Activated CD4-positive, alpha-beta T cell treated with anti-CD3 and anti-CD28 coated beads, Interleukin-2, Interleukin-6, amounts not matched to agents 100 ng/mL and 50 ng/mL, durations not matched to agents 16 hours and 8 hours (primary cell): ENCODE measurements at places on chromosomes 11 and 22.
A peak's percentile ranks its signal among the peaks of the same experiment; 100 is the strongest.

DNA sequence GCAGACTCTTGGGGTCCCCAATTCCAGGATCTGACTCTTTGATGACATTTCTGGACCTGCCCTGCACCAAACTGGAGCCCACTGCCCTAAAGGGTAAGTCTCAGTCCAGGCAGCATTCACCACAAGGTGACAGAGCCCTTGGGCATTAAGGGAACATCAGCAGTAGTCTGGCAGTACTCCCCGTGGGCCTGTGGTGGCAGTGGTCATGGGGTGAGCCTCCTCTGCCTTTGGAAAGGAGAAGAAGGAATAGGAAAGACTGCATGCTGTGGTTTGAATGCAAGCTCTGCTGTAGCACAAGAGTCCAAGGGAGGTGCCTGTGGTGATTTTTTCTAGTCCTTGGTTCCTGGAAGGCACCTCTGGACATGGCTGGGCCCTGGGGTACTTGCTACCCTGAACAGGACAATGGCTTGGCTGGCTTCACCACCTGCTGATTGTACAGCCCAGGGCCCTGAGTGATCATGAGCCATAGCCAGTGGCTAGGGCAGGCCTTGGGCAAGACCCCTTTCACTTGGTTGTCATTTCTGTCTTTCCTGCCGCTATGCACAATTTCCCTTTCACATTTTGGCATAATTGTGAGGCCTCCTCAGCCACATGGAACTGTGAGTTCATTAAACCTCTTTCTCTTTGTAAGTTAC, 160.7 kb upstream of the GRIA4 start:
- no peak for DNase-seq

DNA sequence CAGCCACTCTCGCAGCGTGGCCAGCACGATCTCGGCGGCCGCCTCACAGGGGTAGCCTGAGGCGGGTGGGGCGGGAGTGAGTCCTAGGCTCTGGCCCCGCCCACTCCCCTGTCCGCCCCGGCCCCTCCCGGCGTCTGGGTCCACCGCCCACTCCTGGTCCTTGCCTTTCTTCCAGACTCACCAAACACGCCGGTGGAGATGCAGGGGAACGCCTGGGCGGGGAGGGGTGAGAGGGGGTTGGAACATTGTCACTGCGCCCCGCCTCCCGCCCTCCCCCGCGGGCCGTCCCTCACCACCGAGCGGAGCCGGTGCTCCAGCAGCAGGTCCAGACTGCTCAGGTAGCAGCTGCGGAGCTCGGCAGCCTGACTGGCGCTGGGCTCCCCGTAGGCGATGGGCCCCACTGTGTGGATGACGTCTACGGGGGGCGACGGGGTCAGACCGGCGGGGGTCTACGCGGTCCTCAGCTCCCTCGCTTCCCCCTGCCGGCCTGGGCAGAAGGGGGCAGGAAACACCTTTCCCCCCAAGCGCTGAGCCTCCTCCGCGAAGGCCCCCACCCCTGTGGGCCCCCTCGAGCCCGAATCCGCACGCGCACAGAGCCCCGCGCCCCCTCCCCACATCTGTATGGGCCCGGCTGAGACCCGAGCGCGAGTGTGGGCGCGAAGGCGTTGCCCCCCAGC, 13.2 kb downstream of the OTUB1 start:
- peak; percentile 55 for DNase-seq

- DNase-seq: no peak
These were observed 227.9 kb downstream of the BLID start for GRCh38 chr11:121887976-121888557.

GRCh38 chr22:44786136-44786535, 33.8 kb downstream of the ARHGAP8 start:
- no peak for DNase-seq

DNA sequence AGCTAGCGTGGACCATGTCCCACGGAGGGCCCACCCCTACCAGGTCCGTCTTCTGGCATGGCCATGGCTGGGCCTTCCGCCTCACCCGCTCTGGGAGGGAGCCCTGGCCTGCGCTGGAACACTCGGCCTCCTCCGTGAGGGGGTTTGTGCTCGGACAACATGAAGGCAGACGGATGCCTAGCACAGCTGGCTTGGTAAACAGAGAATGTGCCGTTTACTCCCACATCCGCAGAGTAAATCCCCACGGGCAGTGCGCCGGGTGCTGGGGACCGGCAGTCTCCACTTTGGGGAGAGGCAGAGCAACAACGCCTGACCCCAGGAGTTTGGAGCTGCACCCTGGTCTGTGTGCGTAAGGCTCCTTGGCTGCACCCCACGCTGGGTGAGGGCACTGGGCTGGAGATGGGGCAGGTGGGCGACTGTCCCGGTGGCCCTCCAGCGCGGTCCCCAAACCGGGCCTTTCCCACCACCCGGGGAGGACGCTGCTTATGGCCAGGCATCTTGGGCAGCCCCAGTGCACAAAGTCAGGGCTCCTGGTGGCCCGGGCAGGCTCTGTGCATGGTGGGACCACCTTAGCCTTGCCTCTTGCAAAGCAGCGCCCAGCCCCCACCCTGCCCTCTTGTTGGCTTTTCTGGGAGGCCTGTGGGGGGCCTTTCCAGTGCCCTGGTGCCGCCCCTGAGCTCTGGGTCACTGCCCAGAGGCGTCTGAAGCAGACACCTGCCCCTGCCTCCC, 30.7 kb upstream of the MUC5AC start:
- no peak for DNase-seq

- no peak for DNase-seq
These were observed 1197.5 kb upstream of the TENM4 start for GRCh38 chr11:80638296-80638695.

DNA sequence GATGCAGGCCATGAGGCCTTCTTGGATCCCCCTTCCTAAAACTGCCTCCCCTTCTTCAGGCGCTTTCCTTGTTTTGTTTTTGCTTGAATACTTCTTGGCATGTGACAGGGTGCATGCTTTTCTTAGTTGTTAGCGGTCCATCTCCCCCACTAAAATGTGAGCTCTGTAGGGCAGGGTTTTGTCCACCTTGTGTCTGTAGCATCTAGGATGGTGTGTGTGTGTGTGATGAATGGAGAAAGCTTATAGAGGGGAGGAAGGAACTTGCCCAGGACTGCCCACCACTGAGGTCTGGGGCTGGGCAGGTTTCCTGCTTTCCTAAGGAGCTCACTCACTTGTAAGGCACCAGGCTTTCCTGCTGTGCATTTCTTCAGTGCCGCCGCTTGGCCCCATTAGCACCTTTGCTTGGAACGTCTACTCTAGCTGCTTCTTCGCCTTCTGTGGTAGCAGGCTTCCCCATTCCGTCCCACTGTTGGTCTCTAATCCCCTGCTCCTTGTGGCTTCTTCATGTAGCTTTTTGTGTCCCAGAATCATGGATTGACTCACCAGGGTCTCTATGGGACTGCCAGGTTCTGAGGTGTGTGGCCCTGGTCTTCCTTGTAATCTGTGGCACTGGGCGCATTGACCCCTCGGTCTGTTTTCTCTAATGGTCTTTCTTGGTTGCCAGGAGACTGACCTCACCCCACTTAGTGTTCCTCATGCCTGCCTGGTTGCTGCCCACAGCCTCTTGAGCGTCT, 3.3 kb downstream of the DGCR8 start:
- no peak for DNase-seq

GRCh38 chr11:16347928-16348685, 8.2 kb downstream of the SOX6 start:
- no peak for DNase-seq

DNA sequence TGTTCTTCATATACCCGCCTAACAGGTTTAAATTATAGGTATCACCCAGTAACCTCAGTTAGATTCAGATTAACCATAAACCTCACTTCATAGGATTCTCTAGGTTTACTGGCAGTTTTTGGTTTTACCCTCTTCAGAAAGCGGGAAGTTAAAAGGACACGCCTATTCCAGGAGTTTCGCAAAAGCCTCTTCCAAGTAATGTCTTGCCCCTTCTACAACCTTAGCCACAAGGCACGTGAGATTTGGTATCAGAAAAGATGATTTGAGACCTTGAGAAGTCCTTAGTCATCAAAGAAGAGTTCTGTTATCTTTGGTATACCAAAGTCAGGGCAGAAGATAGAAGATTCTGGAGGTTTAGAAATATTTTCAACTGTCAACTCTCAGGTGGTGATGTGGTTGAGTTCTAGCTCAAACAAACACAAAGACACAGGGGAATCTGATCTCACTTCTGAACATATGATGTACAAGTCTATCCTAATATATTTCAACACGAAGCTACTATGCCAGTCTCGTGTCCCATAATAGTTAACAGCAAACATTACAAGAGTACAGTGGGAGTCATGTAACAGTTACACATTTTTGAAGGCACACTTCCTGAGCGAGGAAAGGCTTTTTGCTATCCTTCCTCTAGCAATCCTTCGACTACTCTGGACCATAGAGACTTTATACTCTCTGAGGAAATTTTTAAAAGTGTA, 103.5 kb downstream of the USP35 start:
- DNase-seq: peak; percentile 82

- no peak for DNase-seq
These were observed 22.0 kb downstream of the MMP20 start for GRCh38 chr11:102603091-102603490.

GRCh38 chr22:19578180-19579004, 54.2 kb upstream of the CLDN5 start:
- DNase-seq: no peak

DNA sequence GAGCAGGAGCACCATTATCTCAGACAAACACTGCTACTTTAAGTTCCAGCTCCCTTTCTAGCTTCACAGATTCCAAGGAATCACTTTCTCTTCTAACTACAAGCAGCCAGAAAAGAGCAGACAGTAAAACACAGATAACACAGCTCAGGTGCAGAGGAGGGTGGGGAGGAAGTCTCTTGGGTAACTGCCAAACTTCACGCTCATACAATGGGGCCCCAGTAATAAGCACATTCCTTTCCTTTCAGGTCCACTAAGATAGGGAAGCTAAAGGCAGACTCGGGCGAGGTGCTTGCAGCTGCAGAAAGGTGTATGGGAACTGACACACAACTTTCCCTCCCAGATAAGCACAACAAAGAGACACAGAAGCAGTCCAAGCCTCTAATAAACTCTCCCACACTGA, 69.2 kb upstream of the OR9G4 start:
- no peak for DNase-seq

DNA sequence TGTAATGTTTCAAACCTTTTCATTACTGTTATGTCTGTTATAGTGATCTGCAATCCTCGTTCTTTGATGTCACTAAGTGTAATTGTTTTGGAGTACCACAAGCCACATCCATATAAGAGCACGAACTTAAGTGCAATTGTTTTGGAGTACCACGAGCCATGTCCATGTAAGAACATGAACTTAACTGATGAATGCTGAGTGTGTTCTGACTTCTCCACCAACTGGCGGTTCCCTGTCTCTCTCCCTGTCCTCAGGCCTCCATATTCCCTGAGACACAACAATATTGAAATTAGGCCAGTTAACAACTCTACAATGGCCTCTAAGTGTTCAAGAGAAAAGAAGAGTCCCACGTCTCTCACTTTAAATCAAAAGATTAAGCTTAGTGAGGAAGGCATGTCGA, 23.5 kb downstream of the TESMIN start:
- no peak for DNase-seq

- DNase-seq: peak; percentile 78
These were observed 7.1 kb downstream of the USP18 start for GRCh38 chr22:18156878-18157713.

DNA sequence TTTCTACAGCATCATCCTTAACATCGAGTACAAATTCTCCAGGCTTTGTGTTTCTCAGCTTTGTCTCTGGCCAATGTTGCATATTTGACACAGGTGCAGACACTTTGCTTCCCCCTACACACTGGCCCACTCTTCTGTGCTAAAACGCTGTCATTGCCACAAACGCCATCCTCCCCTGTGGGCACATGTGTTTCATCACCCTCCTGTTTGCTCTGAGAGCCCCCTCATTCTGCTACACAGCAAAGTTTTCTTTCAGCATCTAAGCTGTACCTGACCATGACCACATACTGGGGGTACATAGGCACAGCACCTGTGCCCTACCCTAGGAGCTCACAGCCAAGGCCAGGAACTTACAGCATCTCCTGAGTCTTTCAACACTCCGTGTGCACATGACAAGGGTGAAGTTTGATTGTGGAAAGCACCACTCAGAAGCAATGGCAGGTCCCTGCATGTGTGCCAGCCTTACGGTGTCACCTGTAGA, 7.9 kb upstream of the IGLL5 start:
- no peak for DNase-seq

DNA sequence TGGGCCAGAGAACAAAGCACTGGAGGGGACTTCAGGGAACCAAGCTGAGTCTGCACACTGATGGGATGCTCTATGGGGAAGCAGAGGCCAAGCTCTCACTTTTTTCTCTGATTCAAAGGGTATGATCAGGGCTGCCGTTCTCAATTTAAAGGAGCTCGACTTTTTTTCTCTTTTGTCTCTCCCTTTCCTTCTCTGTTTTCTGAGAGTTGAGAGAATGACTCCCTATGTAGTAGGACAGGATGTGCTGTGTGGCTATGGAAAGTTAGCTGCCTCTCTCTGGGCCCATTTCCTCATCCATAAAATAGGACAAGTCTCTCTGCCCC, 7.9 kb downstream of the ADORA2A start:
- DNase-seq: no peak

DNA sequence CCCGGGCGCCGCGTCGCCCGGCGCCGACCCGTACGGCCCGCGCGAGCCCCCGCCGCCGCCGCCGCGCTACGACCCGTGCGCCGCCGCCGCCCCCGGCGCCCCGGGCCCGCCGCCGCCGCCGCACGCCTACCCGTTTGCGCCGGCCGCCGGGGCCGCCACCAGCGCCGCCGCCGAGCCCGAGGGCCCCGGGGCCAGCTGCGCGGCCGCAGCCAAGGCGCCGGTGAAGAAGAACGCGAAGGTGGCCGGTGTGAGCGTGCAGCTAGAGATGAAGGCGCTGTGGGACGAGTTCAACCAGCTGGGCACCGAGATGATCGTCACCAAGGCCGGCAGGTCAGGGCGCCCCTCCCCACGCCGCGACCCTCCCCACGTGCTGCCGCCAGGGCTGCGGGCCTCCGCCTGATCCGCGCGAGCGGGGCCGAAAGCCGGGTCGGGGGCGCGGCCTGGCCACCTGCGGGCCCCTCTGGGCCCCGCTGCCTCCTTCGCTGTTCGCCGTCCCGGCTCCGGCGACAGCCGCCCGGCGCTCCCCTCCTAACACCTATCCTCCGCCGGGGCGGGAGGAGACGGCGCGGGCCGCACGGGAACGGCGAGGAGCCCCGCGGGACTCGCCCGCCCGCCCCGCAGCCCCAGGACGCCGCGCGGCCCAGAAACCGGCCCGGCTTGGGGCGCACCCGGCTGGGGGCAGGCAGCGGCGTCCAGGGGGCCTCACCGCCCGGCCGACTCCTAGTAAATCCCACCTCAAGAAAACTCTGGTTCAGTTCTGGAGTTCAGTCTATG, 560 bp downstream of the TBX1 start:
- no peak for DNase-seq

DNA sequence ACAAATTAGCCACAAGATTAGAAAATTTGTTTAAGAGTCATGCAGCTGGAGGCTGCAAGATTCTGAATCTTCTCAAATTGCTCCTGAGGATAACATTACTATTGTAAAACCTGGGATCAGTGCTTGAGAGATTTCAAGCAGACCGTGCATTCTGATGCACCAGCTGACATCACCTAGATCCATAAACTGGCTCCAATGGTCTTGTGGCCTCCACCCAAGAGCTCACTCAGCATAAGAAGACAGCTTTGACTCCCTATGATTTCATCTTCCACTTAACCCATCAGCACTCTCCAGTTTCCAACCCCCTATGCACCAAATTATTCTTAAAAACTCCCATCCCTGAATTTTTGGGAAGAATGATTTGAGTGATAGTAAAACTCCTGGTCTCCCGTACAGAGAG, 1007.9 kb upstream of the TENM4 start:
- no peak for DNase-seq

GRCh38 chr11:114366331-114367243, 33.7 kb downstream of the C11orf71 start:
- no peak for DNase-seq

- no peak for DNase-seq
These were observed 364.7 kb downstream of the TTC28 start for GRCh38 chr22:28314959-28315358.

GRCh38 chr11:1387961-1388762, 1.6 kb upstream of the BRSK2 start:
- DNase-seq: no peak
